ENCODE measurements at places on chromosomes 16 and 17.

GRCh38 chr17:56681561-56682266 lies 88.2 kb downstream of the NOG start:
- DNase-seq, result no peak

DNA sequence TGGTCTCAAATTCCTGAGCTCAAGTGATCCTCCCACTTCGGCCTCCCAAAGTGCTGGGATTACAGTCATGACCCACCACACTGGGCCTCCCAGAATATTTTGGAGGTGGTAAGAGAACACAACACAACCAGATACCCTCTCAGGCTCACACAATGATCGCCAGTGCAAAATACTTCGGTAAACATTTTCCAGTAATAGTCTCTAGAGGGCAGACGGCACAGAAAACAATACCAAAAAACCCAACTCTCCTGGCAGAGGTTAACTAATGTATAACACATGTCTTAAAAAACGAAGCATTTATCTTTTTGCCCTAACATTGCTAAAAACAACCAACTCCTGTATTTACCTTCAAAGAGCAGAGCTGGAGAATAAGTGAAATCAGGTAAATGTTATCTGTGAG lies 10.5 kb downstream of the NUFIP2 start:
- DNase-seq, result no peak

DNA sequence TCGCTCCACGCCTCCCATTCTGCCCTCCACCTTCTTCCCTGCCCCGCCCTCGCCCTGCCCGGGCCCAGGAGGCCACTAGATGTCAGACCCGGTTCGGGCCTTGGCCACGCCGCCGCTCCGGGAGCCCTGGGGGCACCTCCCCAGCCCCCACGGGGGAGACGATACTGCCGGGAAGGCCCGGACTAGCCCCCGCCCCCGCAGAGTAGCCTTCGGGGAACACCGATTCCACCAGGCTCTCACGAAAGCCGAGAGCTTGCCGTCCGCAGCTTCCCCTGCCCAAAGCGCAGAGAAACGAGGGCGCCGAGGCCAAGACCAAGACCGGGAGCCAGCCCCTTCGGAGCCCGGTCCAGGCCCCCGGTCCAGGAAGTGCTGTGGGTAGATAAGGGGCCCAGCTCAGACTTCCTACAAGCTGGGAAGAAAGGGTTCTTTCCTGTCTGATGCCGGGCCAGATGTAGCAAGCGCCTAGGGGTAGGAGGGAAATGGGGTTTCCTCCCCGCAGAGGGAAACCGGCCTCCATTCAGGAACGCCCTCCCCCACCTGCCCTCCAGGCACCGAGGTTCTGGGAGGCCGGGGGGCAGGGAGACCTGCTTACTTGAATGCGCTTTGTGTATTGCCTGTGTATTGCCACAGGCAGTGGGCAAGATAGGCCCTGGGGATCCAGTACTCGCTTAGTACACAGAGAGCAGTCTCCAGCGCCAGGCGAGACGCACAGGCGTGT lies 806 bp upstream of the CYB561 start:
- DNase-seq, result peak; percentile 41

DNA sequence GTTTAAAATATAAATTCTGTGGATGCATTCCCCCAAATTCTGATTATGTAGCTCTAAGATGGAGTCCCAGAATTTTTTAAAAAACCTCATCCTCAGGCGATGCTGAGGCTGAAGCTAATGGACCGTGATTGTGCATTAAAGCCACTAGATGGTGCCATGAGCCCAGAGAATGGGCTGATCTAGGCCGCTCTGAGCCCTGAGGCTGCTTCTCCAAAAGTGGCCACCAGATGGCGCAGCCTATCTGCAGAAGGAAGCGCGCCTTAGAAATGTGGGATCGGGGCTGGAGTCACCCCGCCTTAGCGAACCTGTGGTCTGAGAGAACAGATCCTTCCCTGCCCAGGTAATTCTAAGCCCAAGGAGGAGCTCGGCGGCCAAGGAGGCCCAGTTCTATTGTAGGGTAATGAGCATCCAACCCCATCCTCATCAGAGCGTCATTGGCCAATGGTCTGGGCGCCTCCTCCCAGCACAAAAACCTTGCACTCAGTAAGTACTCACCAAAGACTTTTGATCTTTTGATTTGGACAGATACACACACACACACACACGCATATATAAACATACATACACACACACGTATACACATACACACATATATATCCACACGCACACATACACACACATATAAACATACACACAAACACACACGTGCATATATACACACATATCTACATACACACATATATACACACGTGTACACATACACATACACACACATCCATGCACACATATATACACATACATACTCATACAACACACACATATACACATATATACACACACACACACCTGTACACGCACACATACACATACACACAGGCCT lies 13.7 kb upstream of the MMP2 start:
- peak; percentile 81 for DNase-seq

- no peak for DNase-seq
Observed at GRCh38 chr16:70553645-70554044, 30.0 kb downstream of the SF3B3 start.

DNA sequence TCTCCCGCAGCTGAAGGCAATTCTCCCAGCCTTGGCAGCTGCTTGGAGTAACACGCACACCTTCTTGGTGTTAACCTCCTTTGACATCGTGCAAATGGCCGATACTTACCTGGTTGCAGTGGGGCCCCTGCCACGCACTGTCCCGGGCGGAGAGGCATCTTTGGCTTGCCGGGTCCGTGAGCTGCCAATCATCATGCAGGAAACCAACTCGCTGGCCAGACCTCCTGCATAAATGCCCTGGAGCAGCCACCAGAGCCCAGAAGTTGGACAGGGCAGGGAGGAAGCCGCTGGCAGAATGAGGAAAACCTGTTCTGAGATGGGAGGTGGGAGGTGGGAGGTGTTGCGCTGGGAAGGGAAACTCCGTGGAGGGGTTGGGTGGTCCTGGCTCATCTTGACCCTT lies 41.7 kb upstream of the CREBBP start:
- DNase-seq, result no peak

DNA sequence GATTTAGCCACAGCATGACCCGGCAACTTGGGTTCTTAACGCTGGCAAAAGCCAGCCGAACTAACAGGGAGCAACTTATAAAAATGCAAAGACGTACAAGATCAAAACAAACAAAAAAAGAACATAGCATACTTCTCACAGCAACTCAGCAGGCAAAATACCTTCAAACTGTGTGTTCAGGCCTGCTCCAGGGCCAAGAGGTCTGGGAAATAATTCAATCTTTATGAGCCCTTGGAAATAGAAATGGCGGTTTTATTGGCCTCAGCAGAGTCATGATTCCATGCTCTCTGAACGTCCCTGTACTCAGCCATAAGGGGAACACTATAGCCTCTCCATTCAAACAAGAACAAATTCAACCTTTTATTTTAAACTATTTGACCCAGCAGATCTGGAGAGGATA lies 101.3 kb upstream of the C17orf78 start:
- DNase-seq, result no peak

- DNase-seq, result no peak
Observed at GRCh38 chr17:50201276-50201854, at the start of gene COL1A1. TSS of gene COL1A1 (minus strand) at chr17:50201631. CDS start at chr17:50201513, 118 bp downstream.

DNA sequence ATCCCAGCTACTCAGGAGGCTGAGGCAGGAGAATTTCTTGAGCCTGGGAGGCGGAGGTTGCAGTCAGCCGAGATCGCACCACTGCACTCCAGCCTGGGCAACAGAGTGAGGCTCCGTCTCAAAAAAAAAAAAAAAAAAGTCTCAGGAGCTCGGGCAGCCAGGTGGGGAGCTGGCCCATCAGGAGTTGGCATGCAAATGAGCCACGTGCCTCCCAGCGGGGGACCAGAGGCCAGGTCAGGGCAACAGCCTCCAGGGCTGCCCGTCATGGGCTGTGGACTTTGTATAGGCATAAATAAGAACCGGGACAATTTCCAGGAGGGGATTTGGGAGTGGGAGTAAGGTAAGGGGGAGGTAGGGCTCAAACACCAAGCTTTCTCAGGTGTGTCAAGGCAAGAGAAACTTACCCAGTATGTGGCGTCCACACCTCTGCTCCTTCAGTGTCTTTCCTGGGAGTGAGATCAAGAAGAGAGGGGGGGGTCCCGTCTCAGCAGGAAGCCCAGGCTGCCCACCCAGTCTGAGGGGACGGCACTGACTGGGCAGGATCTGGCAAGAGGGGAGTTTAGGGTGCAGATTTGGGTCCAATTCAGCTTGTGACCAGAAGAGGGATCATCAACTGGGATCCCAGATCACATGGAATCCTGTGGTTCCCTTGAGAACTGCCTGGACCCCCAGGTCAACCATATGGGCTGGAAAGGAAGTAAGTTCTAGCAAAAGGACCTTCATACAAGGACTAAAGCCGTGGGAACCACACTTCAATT lies 22.3 kb upstream of the G6PC1 start:
- DNase-seq, result no peak

- DNase-seq, result no peak
Observed at GRCh38 chr16:83648347-83648746, 159.4 kb upstream of the HSBP1 start.

- no peak for DNase-seq
Observed at GRCh38 chr16:67790071-67790470, 16.3 kb downstream of the RANBP10 start.

- DNase-seq, result no peak
Observed at GRCh38 chr16:53041320-53042051, 11.2 kb downstream of the CHD9NB start.

DNA sequence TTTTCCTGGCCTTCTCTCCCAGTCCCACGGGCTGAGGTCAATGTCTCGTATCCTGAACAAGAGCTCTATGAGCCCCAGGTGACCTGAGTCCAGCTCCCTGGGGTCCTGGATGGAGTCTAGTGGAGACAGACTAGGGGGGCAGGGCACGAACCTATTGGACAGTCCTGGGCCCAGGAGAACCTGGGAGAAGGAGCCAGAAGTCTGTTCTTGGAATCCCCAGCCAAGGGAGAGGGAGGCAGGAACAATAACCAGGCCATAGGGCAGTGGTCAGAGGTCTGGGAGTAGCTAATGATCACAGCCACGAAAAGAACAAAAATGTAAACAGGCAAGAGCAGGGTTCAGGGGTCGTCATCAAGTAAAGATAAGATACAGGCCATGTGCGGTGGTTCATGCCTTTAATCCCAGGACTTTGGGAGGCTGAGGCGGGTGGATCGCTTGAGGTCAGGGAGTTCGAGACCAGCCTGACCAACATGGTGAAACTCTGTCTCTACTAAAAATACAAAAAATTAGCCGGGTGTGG lies 60.8 kb downstream of the COPRS start:
- no peak for DNase-seq

DNA sequence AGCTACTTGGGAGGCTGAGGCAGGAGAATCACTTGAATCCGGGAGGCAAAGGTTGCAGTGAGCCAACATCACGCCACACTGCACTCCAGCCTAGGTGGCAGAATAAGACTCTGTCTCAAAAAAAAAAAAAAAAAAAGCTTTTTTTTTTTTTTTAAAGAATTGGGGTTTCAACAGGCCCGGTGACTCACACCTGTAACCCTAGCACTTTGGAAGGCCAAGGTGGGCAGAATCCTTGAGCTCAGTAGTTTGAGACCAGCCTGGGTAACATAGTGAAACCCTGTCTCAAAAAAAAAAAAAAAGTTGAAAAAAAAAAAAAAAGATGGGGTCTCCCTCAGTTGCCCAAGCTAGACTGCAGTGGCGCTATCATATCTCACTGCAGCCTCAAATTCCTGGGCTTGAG lies 6.6 kb upstream of the HEXIM2 start:
- DNase-seq, result no peak

GRCh38 chr16:30005341-30006094 lies 5.3 kb downstream of the DOC2A start:
- DNase-seq, result no peak

DNA sequence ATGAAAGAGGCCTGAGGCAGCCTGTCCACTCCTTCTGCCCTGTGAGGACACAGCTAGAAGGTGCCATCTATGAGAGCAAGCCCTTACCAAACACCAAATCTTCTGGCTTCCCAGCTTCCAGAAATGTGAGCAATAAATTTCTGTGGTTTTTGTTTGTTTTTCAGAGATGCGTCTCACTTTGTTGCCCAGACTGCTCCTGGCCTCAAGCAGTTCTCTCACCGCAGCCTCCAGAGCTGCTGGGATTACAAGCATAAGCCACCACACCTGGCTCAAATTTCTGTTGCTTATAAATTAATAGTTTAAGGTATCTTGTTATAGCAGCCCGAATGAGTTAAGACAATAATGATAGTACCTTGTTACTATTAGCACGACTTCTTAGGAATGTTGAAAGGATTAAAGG lies 12.5 kb upstream of the SLC16A11 start:
- no peak for DNase-seq

DNA sequence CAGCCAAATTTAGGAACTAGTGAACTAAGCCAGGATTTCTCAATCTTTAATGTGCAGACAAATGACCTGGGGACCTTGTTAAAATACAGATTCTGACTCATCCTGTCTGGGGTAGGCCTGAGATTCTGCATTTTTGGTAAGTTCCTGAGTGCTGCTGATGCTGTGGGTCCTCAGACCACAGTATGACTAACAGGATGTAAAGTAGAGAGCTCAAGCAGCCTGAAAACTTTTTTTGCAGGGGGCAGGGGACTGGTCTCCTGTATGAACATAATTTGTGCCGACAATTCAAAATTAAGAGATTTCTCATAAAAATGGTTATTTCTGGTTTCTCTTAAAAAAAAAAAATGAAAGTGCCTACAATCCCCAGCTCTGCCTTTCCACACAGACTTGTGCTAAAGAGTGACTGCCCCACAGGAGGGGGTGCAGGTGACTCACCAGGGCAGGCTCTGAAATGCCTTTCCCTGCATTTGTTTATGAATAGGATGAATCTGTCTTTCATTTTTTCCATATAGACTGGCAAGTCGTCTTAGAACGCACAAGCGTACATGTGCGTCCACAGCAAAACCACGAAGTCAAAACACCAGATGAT lies 271.5 kb downstream of the PHKB start:
- no peak for DNase-seq

DNA sequence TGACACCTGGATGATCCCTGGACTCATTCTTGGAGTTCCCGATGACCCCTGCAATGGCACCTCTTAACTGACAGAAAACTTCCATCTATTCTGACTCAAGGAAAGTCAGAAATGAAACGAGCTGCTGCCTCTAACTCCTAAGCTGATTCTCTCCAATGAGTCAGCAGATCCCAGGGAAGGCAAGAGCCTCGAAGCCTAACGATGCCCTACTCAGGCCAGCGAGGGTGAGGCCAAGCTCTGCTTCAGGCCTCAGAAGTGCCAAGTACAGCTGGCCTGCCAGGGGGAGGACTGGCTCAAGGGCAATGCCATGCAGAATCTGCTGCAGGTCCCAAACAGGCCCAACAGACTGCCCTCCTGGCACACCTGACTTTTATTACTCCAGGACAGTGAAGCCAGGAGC lies 36.3 kb downstream of the PLXDC1 start:
- DNase-seq, result no peak

- no peak for DNase-seq
Observed at GRCh38 chr16:48318630-48319029, 66.6 kb downstream of the SIAH1 start.
